Common myeloid progenitor, CD34-positive (primary cell): ENCODE measurements at places on chromosomes 16 and 17.

DNA sequence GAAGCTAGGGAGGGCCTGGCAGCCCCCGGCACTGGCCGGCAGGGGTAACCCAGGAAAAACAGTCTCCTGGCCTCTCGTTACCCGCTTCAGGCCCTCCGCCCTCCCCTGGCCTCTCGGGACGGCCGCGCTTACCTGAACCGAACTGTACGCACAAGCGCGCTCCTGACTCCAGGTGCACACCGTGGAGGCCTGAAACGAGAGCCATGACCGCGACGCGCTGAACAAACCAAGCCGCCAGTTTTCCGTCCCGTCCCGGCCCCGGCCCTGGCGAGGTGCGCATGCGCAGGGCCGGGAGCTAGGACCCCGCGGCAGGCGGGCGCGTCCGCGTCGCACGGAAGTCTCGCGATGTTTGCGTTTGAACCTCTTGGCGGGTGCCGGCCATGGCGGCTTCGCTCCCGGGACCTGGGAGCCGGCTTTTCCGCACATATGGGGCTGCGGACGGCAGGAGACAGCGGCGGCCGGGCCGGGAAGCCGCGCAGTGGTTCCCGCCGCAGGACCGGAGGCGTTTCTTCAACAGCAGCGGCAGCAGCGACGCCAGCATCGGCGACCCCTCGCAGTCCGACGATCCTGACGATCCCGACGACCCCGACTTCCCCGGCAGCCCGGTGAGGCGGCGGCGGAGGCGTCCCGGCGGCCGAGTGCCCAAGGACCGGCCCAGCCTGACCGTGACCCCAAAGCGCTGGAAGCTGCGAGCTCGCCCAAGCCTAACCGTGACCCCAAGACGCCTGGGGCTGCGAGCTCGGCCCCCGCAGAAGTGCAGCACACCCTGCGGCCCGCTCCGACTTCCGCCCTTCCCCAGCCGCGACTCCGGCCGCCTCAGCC is at the start of gene HASPIN:
Gene HASPIN, plus strand, starts transcription at position 348 of the 822 bp plus-strand sequence. Its CDS starts 33 bp downstream, at position 381.
- peak within 1 kb of the TSS; percentile 81 for H3K4me3 ChIP-seq
- H3K27me3 ChIP-seq: no peaks in the 10 kb centered on the region
- DNase-seq: peak; percentile 85
- peaks cover 1% of the 10 kb centered on the region for H3K36me3 ChIP-seq

- no peak for DNase-seq
- peaks cover 2% of the 10 kb centered on the region for H3K36me3 ChIP-seq
- peaks cover 68% of the 10 kb centered on the region for H3K4me1 ChIP-seq
Observed at GRCh38 chr17:50146230-50146926, 4.1 kb downstream of the PPP1R9B start.

GRCh38 chr16:89711601-89712273 is 9.0 kb downstream of the VPS9D1 start:
- no peaks in the 10 kb centered on the region for H3K4me1 ChIP-seq
- no peaks in the 10 kb centered on the region for H3K27me3 ChIP-seq
- H3K36me3 ChIP-seq: no peaks in the 10 kb centered on the region
- DNase-seq: peak; percentile 64

- H3K36me3 ChIP-seq: no peaks in the 10 kb centered on the region
- H3K27ac ChIP-seq: no peak overlapping the region
- peaks cover 16% of the 10 kb centered on the region for H3K4me1 ChIP-seq
Observed at GRCh38 chr17:47235506-47235905, 18.1 kb upstream of the ITGB3 start.

DNA sequence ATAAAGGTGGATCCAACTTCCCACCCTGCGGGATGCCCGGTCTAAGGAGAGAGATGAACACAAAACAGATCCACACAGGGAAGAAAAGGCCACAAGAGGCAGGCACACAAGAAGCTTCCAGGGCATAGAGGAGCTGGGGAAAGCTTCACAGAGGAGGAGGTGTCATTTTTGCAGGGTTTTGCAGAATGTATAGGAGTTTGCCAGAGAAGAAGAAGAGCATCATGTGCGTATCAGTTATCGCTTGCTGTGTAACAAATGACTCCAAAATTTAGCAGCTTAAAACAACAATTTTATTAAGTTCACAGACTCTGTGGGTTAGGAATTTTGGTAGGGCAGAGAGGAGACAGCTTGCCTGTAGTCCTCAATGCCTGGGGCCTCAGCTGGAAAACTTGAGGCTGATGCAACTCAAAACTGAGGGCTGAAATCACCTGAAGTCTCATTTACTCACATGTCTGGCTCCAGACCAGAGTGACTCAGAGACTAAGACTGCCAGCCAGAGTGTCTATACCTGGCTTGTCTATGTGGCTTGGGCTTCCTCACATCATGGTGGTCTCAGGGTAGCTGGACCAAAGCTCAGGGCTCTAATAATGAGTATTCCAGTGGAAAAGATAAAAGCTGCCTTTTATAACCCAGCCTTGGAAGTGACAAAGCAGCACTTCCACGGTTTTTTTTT is 33.9 kb upstream of the ZNF423 start:
- H3K4me1 ChIP-seq: no peaks in the 10 kb centered on the region
- no peak overlapping the region for H3K4me3 ChIP-seq
- no peaks in the 10 kb centered on the region for H3K27me3 ChIP-seq
- no peak for DNase-seq
- no peak overlapping the region for H3K27ac ChIP-seq

DNA sequence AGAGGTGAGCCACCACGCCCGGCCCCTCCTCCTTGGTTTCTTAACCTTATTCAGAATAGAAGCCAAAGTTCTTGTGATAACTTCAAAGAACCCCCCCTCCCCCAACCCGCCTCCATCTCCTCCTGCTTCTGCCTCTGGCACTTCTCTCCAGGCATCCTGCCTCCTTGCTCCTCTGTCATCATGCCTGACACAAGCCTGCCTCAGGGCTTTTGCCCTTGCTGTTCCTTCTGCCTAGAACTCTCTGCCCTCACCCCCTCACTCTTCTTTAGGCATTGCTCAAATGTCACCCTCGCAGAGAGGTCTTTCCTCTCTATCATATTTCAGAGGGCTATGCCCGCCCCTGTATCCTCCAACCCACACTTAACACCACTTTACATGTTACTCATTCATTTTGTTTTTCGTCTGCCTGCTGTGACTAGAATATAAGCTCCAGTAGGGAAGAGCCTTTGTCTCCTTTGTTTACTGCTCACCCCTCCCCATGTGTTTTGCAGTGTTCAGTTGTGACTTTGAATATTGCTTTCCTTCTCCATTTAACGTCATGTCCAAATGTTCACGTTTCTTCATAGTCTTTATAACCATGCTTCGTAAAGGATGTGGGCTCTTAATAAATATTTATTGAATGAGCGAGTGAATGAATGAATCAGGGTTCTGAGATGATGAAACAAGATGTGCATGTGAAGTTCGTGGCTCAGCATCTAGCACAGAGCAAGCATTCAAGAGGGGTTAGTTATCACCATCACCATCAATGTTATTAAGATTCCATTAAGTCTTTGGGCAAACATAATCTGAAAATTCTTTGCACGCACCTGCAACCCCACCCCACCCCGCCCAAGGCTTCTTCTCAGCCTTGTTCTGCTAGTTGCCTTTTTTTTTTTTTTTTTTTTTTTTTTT is 186.2 kb upstream of the WSCD1 start:
- no peak for DNase-seq
- no peaks in the 10 kb centered on the region for H3K36me3 ChIP-seq
- no peaks in the 10 kb centered on the region for H3K4me1 ChIP-seq

DNA sequence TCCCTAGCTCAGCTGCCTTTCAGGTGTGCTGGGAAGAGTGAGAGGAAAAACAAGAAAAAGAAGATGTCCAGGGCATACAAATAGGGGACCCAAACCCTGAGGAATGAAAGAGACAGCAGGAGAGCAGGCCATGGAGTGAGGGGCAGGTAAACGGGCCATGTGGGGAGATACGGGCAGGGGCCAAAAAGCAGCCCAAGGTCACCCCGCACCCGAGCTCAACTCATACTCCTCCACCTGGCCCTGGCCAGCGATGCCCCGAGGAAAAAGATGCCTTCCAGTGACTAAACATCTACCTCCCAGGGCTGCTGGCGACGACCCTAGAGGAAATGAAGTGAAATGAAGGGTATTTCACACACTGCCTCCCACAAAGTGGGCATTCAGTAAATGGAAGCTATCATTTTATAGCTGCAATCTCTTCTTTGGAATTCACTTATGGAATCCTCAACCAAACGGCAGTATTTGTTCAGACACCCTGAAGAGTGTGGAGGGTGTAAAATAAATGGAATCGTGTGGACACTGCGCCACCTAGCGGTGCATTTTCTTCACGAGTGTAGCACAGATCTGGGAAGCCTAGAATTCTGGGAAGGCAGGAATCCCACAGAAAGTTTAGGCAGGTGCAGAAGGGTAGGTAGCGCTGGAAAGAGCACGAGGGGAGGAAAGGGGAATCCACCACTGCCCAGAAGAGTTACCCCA is 14.9 kb downstream of the ELAC2 start:
- no peak overlapping the region for H3K27ac ChIP-seq
- no peak overlapping the region for H3K4me3 ChIP-seq
- no peaks in the 10 kb centered on the region for H3K4me1 ChIP-seq
- H3K27me3 ChIP-seq: no peaks in the 10 kb centered on the region
- peak; percentile 48 for DNase-seq
- H3K36me3 ChIP-seq: peaks cover 88% of the 10 kb centered on the region
